Kidney (tissue), 22 donors: ENCODE measurements at places on chromosomes 7 and 10.

- no peaks in the 10 kb centered on the region for H3K36me3 ChIP-seq
- H3K27ac ChIP-seq = no peak overlapping the region
- H3K4me1 ChIP-seq = no peaks in the 10 kb centered on the region
- no peak for DNase-seq
Observed at GRCh38 chr10:10038348-10038747, 979.3 kb upstream of the CELF2 start.

DNA sequence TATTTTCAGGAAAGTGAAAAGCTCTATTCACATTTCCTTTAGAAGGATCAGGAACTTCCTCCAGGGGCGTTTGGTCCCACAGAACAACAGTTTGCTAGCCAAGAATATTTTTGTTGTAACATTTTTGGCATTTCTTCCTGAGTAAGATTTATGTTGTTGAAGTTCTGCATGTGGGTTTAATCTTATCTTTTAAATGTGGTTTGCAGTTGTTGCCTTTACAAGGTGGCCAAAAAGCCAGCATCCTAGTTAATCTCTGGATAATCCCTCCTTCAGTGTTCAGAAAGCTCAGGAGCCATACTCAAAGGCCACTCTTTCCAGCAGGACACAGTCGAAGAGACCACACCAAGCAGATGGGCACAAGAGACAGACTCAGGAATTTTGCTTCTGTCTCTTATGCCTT lies 30.0 kb downstream of the SLC26A4 start:
- H3K4me1 ChIP-seq = no peaks in the 10 kb centered on the region
- H3K27ac ChIP-seq = no peak overlapping the region
- no peaks in the 10 kb centered on the region for H3K36me3 ChIP-seq
- no peak overlapping the region for H3K4me3 ChIP-seq
- H3K27me3 ChIP-seq = no peaks in the 10 kb centered on the region

GRCh38 chr10:131315344-131315743 lies 3.8 kb upstream of the TCERG1L start:
- H3K36me3 ChIP-seq = no peaks in the 10 kb centered on the region
- H3K4me3 ChIP-seq = no peak overlapping the region
- H3K27ac ChIP-seq = no peak overlapping the region
- no peak for DNase-seq

- no peaks in the 10 kb centered on the region for H3K36me3 ChIP-seq
- H3K4me3 ChIP-seq = no peak overlapping the region
- DNase-seq = no peak
- no peaks in the 10 kb centered on the region for H3K4me1 ChIP-seq
- H3K27me3 ChIP-seq = no peaks in the 10 kb centered on the region
Observed at GRCh38 chr7:46754140-46754720, 827.7 kb downstream of the TNS3 start.

GRCh38 chr7:117017702-117018266 lies 64.5 kb downstream of the ST7 start:
- DNase-seq = no peak
- H3K4me3 ChIP-seq = no peak overlapping the region
- no peaks in the 10 kb centered on the region for H3K36me3 ChIP-seq
- H3K27ac ChIP-seq = no peak overlapping the region
- H3K4me1 ChIP-seq = peaks cover 2% of the 10 kb centered on the region

- no peaks in the 10 kb centered on the region for H3K36me3 ChIP-seq
- H3K4me1 ChIP-seq = no peaks in the 10 kb centered on the region
- no peak overlapping the region for H3K4me3 ChIP-seq
- no peak overlapping the region for H3K27ac ChIP-seq
- no peak for DNase-seq
Observed at GRCh38 chr10:127679642-127680255, 57.2 kb upstream of the FOXI2 start.

DNA sequence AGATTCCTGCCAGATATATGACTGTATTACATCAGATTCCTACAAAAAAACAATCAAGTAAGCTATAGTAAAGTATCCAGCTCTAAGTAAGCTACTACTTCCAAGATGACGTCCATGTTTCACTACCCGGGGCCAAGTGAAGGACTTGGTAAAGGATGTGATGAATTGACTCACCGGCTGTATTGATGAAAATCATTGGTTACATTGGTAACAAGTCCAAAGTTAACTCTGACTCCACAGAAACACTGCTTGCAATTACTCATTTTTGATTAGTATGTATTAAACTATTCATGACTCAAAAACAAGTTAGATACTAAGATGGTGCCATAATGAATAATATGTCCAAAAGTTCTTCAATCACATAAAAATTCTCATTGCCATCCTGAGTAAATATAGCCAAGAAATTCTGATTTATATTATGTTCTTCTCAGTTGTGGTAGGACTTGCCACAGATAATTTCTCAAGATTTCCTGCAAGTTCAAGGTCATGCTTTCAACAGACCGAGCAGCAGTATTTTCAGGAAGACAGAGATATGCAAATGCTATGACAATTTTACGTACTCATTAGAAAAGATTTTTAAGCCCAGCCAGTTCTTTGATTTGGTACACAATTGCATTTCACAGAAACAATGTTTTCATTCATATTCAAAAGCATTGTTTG lies 12.6 kb upstream of the DNAJC1 start:
- no peak for DNase-seq
- H3K36me3 ChIP-seq = no peaks in the 10 kb centered on the region
- H3K4me1 ChIP-seq = no peaks in the 10 kb centered on the region
- no peak overlapping the region for H3K27ac ChIP-seq

- no peaks in the 10 kb centered on the region for H3K27me3 ChIP-seq
- H3K36me3 ChIP-seq = no peaks in the 10 kb centered on the region
- no peak for DNase-seq
Observed at GRCh38 chr7:107593025-107593410, 13.0 kb downstream of the BCAP29 start.

DNA sequence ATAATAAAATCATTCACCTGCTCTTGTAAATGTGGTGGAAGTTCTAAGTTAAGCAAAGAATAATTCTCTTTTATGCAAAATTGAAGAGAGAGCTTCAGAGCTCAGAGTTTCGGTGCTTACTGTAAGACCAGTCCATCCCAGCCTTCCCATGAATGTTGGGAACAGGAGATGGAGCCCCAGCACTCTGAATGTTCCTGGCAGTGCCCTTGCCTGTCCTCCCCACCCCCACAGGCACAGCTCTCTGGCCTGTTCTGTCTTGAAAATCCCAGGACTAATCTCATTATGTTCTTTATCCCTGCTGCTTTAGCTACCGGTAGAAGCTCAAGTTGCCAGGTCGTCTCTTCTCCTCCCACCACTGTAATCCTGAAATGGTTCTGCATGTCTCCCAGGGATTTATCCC lies 29.1 kb upstream of the LHFPL3 start:
- H3K4me1 ChIP-seq = no peaks in the 10 kb centered on the region
- H3K4me3 ChIP-seq = no peak overlapping the region
- DNase-seq = no peak
- no peaks in the 10 kb centered on the region for H3K27me3 ChIP-seq

DNA sequence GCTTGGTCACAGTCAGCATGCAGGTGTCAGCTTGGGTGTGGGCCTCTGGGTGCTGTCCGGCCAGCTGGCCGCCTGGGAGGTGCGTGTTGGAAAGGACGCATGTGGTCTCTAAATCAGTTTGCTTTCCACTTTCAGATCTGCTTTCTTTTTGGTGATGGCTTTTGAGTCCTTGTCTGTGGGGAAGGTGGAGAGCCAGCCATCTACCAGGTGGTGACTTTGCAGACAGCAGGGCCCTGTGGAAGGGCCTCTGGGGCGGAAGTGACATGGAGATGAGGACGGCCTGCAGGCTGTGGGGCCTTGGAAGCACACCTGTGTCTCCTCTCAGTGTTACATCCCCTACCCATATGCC lies 59.4 kb downstream of the WDR37 start:
- H3K27ac ChIP-seq = no peak overlapping the region
- H3K4me3 ChIP-seq = no peak overlapping the region
- H3K36me3 ChIP-seq = peaks cover 31% of the 10 kb centered on the region
- H3K4me1 ChIP-seq = no peaks in the 10 kb centered on the region
- no peaks in the 10 kb centered on the region for H3K27me3 ChIP-seq
- no peak for DNase-seq

GRCh38 chr7:929311-929711 lies 25.2 kb downstream of the ADAP1 start:
- no peak overlapping the region for H3K4me3 ChIP-seq
- no peak overlapping the region for H3K27ac ChIP-seq
- no peaks in the 10 kb centered on the region for H3K36me3 ChIP-seq
- no peaks in the 10 kb centered on the region for H3K4me1 ChIP-seq
- no peak for DNase-seq

DNA sequence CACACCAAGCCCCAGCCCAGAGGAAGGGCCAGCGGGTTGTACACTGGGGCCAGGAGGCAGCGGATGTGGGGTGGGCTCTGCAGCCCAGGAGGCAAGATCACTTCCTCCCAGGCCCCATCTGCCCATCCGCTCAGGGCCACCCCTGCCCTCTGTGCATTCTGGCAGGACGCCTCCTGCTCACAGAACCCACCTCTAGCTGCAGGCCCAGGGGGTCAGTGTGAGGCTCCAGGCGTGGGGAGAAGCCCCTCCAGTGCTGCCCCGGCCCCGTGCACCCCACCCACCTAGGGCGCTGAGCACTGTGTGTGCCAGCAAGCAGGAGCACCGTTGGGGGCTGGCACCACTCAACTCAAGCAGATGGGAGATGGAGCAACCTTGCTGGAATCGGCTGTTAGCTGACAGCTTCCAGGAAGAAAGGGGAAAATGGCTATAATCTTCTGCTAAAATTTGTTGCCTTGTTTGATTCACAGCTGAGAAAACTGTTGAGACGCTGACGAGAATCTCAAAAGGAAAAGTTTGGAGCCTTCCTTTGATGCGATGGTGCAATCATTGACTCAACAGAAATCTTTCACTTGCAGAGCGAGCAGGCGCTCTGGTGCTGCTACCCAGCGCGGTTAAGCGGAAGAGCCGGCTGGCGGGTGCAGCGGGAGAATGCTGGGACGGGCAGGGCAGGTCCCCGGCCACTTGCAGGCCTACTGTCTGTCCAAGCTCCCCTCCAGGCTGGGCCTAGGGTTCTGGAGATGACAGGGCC lies 276.1 kb downstream of the ELFN1 start:
- H3K4me1 ChIP-seq = no peaks in the 10 kb centered on the region
- no peak overlapping the region for H3K4me3 ChIP-seq
- H3K27me3 ChIP-seq = no peaks in the 10 kb centered on the region
- DNase-seq = no peak
- H3K27ac ChIP-seq = no peak overlapping the region

DNA sequence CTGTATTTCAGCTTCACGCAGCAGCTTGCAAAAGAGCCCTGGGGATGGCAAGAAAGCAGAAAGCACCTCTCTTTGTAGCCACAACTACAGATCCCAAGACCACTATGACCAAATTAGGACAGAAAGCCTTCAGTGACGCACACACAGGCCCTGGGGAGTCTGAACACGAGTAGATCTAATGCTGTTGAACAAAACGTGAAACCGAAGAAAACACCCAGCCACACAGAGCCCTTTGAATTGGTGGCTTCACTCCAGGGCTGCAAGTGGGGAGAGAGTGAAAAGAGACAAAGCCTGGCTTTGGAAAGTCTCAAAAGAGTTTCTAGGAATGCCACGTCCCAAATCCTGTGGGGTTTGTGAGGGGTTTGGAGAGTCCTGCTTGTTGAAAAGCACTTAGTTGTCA lies 28.4 kb downstream of the PLXNA4 start:
- no peaks in the 10 kb centered on the region for H3K4me1 ChIP-seq
- H3K36me3 ChIP-seq = no peaks in the 10 kb centered on the region
- no peak for DNase-seq
- no peaks in the 10 kb centered on the region for H3K27me3 ChIP-seq
- H3K4me3 ChIP-seq = no peak overlapping the region

DNA sequence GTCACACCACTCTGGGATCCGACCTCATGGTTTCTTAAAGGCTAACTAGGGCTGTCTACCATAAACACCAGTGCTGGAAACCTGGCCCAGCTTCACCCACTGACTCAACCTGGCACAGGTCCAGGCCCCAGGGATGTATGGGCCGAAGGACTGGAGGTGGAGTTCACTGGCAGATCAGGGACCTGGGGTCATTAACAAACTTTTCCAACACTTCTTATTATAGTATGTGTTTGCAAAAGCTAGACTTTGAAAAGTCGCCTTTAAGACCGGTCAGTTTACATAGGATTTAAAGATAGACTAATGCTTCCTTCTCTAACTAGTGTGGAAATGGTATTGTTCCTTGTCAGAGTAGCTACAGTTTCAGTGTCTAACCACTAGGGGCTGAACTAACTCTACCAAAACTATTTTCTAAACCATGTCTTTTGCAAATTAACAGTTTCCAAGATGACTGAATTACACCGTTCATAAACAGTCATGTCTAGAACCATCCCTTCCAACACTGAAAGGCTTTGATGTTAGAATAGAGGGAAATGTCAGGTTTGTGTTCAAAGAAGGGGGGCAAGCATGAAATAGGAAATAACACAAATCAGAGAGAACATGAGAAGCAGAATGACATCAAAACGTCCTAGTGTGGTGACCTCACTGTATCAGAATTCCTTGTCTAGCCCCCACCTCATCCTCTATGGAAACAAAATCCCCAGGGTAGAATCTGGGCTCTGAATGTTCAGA lies 29.7 kb downstream of the STN1 start:
- H3K36me3 ChIP-seq = peaks cover 2% of the 10 kb centered on the region

DNA sequence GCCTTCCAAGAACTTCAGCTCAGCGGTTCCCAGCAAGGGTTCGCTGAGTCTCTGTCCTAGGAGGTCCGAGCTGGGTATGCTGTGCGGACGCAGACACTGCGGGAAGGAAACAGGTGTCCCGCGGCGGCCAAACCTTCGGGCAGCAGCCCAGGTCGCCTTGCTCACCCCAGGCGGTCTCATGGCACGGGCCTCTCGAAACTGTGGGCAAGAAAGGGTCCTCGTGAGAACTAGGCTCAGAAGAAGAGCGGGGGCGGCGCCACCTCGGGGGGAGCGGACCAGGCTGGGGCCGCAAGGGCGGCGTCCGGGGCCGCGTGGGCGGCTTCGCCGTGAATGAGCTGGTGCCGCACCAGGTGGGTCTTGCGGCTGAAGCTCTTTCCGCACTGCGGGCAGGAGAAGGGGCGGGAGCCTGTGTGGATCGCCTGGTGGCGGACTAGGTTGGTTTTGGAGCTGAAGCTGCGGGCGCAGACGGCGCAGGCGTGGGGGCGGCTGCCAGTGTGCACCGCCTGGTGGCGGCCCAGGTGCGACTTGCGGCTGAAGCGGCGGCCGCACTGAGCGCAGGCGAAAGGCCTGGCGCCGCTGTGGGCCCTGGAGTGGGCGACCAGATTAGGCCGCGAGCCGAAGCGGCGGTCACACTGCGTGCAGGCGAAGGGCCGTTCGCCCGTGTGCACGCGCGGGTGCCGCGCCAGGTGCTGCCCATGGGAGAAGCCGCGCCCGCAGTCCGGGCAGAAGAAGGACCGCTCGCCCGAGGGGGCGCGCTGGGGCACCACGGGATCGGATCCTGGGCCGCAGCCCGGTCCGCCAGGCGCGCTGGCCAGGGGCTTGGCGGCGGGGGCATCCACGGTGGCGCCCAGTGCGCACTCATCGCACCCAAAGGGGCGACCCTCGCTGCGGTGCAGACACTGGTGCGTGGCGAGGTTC lies 8.6 kb downstream of the ZNF467 start:
- H3K27me3 ChIP-seq = no peaks in the 10 kb centered on the region
- DNase-seq = no peak
- no peak overlapping the region for H3K27ac ChIP-seq
- no peak overlapping the region for H3K4me3 ChIP-seq
- no peaks in the 10 kb centered on the region for H3K4me1 ChIP-seq
- H3K36me3 ChIP-seq = peaks cover 4% of the 10 kb centered on the region

GRCh38 chr10:31152421-31153135 lies 120.9 kb upstream of the ZNF438 start:
- no peak overlapping the region for H3K4me3 ChIP-seq
- H3K4me1 ChIP-seq = peaks cover 5% of the 10 kb centered on the region
- H3K27me3 ChIP-seq = no peaks in the 10 kb centered on the region
- no peak overlapping the region for H3K27ac ChIP-seq
- no peak for DNase-seq

GRCh38 chr10:133481086-133481643 lies 27.4 kb downstream of the SCART1 start:
- DNase-seq = no peak
- no peak overlapping the region for H3K27ac ChIP-seq
- no peaks in the 10 kb centered on the region for H3K27me3 ChIP-seq
- no peak overlapping the region for H3K4me3 ChIP-seq
- H3K4me1 ChIP-seq = no peaks in the 10 kb centered on the region
